ENCODE measurements at places on chromosomes 2 and 18.
A peak's percentile ranks its signal among the peaks of the same experiment; 100 is the strongest.

DNA sequence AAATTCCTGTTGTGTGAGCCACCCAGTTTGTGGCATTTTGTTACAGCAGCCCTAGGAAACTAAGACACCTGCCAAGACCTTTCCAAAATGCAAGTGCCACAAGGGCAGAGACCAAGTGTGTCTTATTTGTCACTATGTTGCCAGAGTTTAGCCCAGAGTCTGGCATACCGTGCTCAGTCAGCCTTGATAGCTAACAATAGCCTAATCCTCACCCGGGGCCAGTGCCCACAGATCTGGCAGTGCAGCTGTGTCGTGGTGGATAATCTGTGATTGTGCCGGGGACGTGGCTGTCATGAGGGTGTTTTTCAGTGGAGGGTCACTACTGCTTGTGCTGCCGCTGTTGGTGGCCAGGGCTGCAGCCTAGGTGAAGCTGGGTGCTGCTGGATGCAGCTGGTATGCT is 53.5 kb downstream of the MEP1B start:
- no peak for DNase-seq

- no peak for DNase-seq
Observed at GRCh38 chr2:26202981-26203490, 30.1 kb downstream of the GAREM2 start.

DNA sequence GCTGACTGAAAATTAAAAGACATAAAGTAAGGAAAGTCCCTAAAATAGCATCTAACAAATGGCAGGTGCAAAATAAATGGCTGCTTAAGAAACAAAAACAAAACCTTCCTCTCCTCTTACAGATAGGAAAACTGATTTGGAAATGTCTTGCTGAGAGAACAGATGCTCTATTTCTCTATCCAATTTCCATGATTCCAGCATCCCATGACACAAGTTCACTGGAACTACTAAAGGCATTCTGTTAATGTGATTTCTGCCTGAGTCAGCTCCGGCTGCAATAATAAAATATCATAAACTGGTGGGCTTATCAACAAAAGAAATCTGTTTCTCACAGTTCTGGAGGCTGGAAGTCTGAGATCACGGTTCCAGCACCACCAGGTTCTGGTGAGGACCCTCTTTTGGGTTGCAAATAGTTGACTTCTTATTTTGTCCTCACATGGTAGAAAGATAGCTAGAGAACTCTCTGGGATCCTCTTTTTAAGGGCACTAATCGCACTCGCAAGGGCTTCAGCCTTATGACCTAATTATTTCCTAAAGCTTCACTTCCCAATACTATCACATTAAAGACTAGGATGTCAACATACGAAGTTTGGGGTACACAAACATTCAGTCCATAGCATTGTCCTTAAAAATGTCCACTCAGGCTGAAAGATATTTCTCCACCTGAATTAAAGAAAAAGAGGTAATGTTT is 78.2 kb upstream of the GALNT3 start:
- no peak for DNase-seq

GRCh38 chr2:45919711-45920111 is 268.2 kb downstream of the PRKCE start:
- DNase-seq: no peak

- no peak for DNase-seq
Observed at GRCh38 chr2:1052771-1053191, 102.1 kb downstream of the SNTG2 start.

DNA sequence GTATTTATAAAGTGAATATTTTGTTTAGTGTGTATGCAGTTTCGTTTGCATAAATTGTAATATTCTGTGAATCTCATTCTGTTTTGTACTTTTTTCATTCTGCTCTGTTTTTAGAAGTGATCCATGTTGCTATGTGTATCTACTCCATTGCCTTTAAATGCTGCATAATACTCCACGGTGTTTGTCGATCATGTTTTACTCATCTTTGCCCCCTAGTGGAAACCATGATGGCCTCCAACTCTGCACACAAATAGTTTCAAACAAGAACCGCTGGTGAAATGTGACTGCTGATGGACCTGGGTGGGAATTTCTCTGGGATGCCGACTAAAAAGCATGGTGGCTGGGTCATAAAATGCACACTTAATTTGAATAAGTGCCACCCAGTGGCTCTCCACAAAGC is 32.0 kb upstream of the SKOR2 start:
- no peak for DNase-seq

- DNase-seq: peak; percentile 67
Observed at GRCh38 chr2:106192752-106193689, 1.1 kb downstream of the UXS1 start.

GRCh38 chr2:121955872-121956271 is 200.4 kb downstream of the TSN start:
- DNase-seq: no peak

DNA sequence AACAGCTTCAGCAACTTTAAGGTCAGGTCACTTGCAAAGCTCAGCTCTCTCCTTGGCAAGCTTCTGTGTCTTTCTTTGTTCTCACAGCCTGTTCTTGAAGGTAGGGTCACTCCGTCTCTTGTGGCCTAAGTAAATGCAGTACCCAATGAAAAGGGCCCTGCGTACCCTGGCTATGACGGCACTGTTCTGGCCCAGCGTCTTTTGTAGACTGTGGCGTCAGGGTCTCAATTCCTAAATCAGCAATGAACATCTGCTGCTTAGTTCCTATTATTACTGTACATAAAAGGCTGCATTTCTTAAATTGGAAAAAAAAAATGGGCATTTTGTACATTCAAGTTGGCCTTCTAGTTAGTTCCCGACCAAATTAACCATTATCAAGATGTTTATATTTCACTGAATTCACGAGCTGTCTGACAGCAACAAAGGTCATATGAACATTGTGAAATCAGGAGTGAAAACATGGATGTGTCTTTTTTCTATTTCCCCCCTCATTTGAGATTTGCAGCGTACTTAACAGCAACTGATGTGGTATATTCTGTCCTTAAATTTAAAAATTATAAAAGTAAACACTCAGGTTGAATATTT is 17.0 kb upstream of the MTCL1 start:
- no peak for DNase-seq

- DNase-seq: no peak
Observed at GRCh38 chr2:160394153-160394552, 99.5 kb downstream of the RBMS1 start.

DNA sequence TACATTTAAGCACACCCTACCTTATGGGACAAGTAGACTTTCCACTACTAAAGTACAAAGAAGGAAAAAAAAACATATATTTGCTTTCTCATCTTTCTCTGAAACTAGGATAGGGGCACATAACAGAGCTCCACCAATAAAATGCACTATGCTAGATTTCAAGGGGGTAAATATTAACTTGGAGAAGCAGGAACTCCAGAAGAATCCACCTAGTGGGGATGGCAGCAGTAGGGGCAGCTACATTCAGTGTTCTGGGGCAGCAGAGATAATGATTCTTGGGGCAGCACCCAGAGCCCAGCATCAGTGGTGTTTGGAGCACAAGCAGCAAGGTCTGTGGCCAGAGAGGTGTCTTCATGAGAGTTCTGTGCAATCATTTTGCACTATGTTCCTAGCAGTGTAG is 64.7 kb downstream of the DTNB start:
- no peak for DNase-seq

DNA sequence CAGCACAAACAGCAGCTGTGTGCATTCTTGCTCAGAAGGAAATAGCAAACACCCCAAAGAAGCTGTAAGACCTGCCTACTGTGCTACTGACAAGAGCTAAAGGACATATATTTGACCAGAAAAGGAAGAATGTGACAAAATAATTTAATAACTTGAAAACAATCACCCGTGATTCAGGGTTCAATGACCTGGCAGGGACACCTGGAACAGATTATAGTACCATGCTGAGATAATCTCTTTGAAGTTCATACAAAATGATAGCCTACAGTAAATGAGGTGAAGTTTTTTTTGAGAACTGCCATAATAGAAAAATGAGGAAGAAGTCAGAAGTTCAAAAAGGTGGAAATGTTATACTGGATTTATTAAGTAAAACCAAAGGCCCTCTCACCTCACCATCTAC is 324.8 kb upstream of the GULP1 start:
- no peak for DNase-seq

- no peak for DNase-seq
Observed at GRCh38 chr2:46015671-46016070, 281.5 kb upstream of the EPAS1 start.

GRCh38 chr2:30197570-30198192 is 33.7 kb upstream of the LBH start:
- no peak for DNase-seq

- DNase-seq: no peak
Observed at GRCh38 chr2:67281101-67281500, 116.0 kb upstream of the ETAA1 start.

- no peak for DNase-seq
Observed at GRCh38 chr2:24050041-24050979, 769 bp downstream of the FKBP1B start.

DNA sequence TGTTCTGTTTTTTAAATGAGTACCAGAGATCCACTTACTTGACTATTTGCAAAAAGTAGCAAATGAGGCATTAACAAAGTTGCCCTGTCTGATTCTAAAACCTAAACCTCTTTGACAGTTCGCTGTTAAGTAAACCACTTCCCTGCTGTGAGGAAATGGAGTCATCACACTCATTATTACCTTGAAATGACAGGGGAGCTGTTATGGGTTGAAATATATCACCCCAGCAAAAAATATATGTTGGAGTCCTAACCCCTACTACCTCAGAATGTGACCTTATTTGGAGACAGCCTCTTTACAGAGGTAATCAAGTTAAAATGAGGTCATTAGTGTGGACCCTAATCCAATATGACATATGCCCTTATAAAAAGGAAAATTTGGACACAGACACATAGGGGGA is 36.1 kb downstream of the DHRS9 start:
- DNase-seq: no peak

- no peak for DNase-seq
Observed at GRCh38 chr2:8281950-8282857, 399.7 kb upstream of the ID2 start.

DNA sequence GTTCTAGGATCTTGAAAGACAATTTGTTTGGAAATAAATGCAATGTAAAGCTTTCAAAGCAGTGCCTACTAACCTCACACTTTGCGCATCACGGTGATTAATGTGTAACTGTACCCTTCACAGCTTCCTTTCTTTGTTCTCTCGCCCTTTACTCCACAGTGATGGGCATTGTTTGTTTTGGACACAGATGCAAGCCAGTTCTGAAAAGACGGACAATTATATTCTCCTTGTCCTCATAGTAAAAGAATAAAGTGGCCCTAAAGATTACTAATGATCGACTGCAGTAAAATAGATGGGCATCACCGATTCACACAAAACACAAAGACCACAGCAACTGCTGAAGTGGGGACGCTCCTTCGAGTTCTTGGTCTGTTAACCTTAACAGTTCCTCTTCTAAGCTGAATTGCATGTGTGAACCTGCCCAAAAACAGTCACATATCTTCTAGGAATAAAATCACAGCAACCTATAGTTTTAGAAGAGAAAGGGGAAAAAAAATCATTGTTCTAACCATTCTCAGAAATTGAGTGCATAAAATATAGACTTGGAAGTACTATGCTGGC is 7.7 kb downstream of the L3MBTL4 start:
- no peak for DNase-seq

- no peak for DNase-seq
Observed at GRCh38 chr2:134911400-134911785, 7.2 kb upstream of the CCNT2 start.

GRCh38 chr2:42052702-42053481 is 5.1 kb downstream of the PKDCC start:
- DNase-seq: no peak

- DNase-seq: no peak
Observed at GRCh38 chr2:97707362-97708047, 5.9 kb upstream of the ZAP70 start.

GRCh38 chr18:24809173-24809950 is 348.9 kb downstream of the HRH4 start:
- DNase-seq: no peak

- DNase-seq: no peak
Observed at GRCh38 chr2:25129901-25130520, 38.4 kb downstream of the POMC start.

DNA sequence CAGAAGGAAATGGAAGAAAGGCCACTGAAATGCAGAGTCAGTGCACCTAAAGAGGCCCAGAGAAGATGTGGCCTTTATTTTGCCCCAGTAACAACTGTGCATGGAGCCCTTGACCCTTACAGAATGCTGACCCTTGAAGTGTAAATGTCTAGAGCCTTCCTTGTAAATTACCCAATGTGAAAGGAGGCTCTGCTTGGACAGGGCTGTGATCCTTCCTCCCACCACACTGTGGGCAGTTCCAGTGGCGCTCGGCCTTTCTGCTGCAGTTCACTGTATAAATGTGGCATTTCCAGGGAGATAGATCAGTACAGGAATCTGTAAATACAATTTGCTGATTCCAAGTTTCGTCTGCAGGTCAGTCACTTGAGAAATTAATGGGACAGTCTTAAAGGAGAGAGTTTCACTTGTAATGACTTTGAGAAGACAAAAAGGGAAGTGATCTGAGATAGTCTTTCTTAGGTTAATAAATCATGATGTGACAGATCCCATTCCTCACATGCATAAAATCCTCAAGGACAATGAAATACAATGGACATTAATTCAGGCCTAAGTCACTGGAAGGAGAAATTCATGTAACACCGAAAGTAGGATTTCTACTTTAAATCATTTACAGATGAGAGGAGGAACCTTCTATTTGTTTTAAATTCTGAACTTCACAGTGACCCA is 133.8 kb upstream of the LMAN1 start:
- no peak for DNase-seq
